ENCODE measurements at places on chromosomes 7 and 10.

DNA sequence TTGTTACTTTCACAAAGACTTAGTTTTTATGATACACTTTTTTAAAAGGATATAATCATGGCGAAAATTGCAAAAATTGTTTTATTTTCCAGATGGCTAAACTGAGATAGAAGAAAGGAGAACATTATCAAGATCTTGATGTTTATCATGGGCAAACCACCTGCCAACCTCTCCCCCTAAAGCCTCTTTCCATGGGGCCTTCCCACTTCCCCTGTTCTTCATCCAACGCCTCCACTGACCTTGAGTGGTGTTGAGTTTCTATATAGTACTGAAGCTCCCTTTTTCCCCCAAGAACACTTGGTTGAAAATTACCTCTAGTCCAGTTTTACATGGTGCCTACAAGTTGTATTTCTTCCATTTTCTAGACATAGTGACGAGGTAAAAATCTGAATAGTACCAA lies 5.0 kb downstream of the CREB3L2 start:
- DNase-seq: no peak

GRCh38 chr7:134357486-134357885 lies 40.8 kb upstream of the SLC35B4 start:
- no peak for DNase-seq

DNA sequence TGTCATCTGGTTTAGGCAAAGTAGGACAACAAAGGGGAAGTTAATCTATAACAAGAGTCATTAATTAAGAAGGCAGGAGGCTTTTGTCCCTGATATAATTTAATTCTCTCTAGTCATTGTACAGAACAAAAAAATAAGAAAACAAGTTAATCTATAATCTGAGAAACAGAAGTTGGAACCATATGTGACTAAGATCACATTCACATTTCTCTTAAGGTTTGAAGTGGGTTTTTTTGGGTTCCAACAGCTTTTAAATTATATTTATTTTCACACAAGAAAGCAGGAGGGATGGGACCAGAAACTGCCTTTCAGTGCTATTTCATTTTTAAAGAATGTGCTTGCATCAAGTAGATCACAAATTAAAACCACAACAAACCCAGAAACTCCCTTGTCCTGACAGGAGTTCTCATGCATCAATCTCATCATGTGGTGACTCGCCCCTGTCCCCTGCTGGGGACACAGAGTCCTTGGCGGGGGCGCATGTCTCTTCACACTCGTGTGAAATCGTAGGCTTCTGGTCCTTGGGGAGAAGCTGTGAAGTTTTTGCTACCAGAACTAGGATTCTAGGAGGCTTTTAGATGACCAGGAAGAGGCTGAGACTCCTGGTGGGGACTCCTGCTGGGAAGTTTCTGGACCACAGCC lies 10.1 kb upstream of the OPN4 start:
- no peak for DNase-seq

DNA sequence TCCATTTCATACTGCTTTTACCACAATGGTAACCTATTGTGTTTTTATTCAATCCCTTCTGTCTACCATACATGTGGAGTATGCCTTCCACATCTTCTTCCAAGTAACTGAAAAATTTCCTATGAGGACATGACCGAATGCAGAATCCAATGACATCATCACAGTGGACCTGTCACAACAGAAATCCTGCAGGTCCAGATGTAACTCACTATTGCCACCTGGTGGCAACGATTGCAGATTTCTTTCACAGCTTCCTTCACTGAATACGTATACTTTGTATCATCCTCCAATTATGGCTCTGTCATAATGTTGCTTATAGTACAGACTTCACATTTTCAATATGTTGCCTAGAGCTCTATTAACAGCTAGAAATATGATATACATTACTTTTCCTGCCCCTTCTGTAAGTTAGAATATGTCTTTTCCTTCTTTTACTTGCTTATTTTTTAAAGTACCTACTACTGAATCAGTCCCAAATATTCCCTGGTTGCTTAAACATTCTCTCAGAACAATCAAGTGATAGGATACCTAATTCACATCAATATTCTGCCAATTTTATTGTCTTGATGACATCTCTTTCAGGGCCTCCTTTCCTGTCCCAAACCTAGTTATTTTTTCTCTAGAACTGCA lies 45.4 kb downstream of the SLC13A1 start:
- DNase-seq: no peak

GRCh38 chr10:81082621-81083376 lies 545.1 kb downstream of the SH2D4B start:
- no peak for DNase-seq

- DNase-seq: no peak
Observed at GRCh38 chr10:45557275-45557905, 115.2 kb downstream of the ZFAND4 start.

DNA sequence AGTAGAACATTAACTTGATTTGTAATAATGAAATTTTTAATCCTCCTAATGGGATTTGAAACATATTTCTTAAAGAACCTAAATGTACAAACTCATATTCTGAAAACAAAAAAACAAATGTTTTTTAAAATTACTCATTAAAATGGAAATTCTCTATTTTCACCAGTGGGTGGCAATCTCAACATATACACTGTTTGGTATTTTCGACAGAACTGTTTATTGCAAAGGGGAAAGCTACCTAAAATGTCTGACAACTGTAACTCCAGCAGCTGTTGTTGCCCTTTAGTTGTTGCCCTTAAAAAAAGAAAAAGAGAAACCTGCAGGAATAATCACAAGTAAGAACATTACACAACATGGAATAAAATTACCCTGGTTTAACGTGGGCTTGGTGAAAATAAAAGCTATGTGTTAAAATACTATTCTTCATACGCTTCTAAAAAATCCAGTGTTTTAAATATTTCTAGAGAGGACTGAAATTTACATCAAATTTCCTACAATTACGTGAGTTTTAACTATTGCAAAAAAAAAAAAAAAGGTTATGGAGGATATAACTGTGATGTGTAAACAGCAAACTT lies 54.5 kb downstream of the COL1A2 start:
- DNase-seq: no peak

DNA sequence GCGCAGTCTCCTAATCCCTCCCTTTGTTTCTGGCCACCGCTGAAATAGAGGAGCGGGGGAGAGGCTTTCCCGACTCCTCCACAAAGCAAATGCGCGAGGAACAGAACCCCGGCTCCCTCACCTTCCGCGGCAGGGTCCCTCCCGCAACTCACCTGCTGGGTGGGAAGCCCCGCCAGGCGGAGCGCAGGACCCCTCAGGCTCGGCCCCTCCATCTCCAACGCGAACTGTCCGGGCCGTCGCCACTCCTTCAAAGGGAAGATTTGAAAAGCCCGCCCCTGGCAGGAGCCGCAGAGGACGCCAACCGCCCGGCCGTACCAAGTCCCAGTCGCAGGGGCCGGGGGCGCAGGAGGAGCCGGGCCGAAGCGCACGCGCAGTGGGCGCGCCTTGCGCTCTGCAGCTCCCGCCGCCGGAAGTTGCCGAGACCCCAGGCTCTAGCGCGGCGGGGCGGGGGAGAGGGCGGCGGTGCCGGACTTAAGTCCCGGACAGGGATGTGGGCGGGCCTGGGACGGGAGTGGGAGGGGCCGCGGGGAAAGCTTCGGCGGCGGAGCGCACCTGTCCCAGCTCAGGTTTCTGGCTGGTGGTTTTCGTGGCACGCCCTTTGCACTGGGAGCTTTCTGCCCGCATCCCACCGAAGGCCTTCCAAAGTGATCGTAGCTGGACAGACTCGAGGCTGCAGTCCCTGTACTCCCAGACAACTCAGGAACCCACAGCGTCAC lies at the start of gene RTKN2:
Gene RTKN2, minus strand, starts transcription at position 446 of the 716 bp plus-strand sequence. Its CDS starts 234 bp downstream, at position 212.
- peak; percentile 41 for DNase-seq

- DNase-seq: no peak
Observed at GRCh38 chr7:7705318-7705717, 13.1 kb downstream of the RPA3 start.

DNA sequence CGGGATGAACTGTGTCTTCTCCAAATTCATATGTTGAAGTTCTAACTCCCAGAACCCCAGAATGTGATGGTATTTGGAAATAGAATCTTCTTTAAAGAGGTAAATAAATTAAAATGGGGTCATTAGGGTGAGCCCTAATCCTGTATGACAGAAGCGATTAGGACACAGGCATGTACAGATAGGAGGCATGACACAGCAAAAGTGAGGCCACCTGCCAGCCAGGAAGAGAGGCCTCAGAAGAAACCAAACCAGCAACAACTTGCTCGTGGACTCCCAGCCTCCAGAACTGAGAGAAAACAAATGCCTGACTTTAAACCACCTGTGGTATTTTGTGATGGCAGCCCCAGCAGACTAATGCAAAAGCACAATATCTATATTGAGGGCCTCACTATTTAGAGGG lies 214.3 kb downstream of the NEBL start:
- no peak for DNase-seq

DNA sequence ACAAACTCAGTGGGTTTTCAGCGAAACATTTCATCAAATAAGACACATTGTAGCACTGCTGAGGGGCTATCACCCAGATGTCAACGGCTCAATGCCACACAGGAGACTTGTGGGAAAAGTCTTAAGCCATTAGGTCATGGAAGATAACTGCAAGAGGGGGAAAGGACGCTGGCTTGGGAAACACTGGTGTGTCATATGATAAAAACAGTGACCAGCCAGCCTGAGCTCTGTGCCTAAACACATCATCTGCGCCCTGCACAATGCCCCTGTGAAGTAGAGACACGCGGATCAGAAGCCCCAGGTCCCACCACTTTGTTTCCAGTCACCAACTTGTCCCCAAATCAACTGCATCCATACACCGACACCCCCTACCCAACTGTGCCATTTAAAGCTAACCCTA lies 116.7 kb downstream of the TNS3 start:
- no peak for DNase-seq

DNA sequence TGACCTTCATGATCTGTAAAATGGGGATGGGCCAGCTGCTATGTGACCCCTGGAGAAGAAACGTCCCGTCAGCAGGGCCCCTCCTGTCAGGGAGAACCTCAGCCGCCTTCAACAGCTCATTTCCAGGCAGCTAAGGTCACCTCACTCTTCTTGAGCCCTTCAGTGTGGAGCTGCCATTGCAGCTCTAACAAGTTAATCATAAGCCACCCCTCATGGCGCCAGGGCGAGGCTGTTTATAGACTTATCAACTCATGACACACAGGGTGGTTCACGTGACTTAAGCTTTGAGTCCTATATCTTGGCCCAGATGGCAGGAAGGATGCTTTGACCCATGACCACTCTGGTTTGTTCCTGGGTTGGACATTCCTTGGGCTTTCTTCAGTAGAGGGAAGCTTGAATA lies 315.1 kb downstream of the TNS3 start:
- no peak for DNase-seq

DNA sequence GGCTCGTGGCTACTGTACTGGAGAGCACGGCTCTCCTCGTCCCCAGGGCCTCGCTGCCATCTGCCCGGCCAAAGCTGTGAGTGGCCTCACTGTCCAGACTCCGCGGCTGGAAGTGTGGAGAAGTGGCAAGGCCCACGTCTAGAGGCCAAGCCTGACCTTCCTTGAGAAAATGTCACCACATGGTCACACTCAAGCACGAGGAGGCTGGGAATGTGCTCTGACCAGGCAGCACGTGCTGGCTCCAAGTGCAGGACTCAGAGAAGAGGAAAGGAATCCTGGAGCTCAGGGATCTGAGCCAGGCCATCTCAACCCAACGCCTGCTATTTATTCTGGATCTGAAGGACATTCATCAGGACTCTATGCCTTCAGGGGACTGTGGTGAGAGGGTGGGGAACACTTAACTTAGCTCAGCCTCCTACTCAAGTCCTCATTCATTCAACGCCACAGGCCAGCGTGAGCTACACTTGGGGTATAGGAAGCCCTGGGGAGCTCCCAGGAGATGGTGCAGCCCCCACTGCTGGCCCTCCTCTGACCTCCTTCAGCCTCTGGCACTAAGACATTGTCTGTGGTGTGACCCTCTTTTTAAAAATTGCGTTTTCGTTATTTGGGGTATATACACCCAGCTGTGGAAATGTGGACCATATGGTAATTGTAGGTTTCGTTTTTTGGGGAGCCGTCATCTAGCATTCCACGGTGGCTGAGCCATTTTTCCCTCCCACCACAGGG lies 29.0 kb downstream of the EN2 start:
- no peak for DNase-seq

GRCh38 chr7:146922782-146923181 lies 806.2 kb downstream of the CNTNAP2 start:
- no peak for DNase-seq

GRCh38 chr7:69172357-69173077 lies 425.8 kb upstream of the AUTS2 start:
- no peak for DNase-seq

DNA sequence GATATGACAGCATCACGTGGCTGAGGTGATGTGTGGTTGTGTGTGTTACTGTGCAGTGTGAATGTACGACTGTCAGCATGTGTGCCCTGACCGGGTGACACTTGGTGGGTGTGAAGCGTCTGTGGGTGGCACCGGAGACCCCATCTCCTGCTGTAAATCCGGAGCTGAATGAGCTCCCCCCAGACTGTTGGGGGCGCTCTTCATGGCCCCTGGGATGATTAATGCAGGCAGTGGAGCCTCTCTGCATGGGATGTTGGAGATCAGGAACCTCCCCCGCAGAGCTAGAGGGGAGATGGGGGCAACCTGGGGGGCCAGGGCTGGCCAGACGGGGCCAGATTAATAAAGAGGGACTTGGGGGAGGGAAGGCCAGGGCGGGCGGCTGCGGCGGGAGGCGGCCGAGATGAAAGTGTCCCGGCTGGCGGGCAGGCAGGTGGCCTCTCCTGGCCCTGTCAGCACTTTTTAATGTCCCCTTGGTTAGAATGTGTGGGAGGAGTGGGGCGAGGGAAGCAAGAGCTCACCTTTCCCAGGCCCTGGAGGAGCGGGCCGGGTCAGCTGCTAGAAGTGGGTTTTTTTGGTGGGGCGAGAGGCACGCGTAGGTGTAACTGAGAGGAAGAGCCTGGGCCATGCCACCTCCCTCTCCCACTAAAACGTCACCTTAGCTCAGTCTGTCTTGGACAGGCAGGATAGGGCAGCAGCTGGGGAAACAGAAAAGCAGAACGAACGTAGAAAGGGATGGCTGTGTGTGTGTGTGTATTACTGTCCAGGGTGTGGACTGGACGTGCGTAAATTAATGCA lies 34.1 kb downstream of the HIF1AN start:
- DNase-seq: no peak

DNA sequence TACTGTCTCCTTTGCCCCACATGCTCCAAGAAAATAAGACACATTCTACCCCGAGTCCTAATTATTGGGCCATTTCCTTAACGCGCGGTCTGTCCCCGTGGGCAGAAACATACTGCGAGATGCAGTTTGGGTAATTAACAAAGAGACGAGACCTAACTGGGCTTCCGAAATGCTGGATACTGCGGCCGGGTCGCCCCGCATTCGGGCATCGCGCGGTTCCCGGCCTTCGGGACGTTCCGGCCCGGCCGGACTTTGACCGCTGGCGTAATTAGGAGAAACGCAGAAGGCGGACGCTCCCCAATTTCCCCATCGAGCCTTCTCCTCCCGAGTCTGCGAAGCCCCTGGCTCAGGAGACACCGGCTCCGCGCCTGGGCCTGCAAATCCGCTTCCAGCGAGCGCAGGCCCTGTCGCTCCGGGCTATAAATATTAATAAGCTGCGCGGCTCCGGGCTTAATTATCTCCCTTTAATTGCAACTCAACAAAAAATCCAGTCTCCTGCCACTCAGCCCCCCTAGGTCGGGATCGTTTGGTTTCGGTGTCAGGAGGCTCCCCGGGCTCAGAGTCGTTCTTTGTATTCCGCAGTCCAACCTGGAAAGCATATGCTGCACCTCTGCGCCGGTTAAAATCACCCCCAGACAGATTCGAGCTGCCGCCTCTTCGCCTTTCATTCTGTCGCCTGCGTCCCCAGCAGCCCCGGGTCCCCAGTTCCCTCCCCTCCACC lies 131.5 kb downstream of the SPAG6 start:
- DNase-seq: no peak
